ENCODE measurements at places on chromosomes 5 and 9. TPM values are rescaled to one million over a fixed set of nuclear protein-coding genes. Genes with fewer than 3 reads are reported as not detected.

- no peak for DNase-seq
Measured at GRCh38 chr9:81521892-81522291, 167.5 kb downstream of the TLE1 start.

ISL1 gene
- total RNA-seq, result not detected

PCDHB7 gene
- 0.55 TPM for total RNA-seq

FCN1 gene
- total RNA-seq, result 2.6 TPM

LOX gene
- total RNA-seq, result 2.8 TPM

DNA sequence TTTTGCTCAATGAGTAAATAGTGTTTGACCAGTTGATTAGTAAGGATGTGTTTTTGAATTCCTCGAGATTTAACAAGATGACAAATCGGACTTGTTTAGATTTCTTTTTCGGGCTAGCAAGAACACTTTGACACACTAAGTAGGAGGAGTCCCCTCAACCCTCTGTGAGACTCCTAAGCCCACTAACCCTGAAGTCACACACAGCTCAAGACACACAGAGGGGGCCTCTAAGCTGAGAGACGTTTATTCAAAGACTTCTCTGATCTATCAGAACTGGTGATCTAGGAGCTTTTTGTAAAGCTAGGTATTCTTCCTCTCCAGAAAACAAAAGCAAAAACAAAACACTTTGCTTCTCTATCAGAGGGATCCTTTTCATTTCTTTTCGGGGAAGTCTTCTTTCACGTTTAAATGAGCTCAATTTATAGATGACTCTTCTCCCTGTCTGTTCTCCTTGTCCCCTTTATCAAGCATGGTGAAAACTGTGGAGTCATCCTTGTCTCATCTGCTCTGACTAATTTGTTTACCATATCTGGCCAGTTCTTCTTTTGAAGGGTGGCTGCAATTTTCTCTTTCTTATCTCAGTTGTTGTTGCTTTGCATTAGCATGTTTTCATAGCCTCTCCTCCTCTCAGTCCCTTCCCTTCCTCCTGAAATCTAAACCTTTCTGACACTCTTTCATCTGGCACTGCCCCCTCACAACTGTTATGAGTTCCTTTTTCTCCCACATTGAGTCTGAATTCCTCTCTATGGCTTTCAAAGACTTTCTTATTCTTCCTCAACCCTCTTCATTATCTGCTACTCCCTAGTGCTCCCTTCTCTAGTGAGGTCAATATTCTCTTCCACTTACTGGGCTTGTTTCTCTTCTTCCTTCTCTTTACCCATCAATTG is 68.5 kb upstream of the RAI14 start:
- no peak for DNase-seq

ERBIN gene
- total RNA-seq, result 42.4 TPM

- no peak for DNase-seq
Measured at GRCh38 chr5:42993516-42994245, 46.4 kb downstream of the ANXA2R start.

DNA sequence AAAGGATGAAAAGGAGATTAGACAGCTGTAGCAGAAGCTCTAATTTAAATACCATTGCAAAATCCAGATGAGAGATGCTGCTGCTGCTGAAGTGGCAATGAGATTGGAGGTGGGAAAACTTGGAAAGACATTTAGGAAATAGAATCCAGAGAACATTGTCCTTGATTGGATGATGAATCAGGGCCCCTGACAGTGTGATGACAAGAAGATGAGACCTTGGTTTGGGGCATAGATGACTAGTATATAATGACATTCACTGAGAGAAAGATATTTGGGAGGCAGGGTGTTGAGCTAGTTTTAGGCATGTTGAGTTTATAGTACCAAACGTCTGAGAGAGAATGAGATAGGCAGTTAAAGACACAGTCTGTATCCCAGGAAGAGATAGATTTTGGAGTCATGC is 311.5 kb upstream of the MPDZ start:
- no peak for DNase-seq

DNA sequence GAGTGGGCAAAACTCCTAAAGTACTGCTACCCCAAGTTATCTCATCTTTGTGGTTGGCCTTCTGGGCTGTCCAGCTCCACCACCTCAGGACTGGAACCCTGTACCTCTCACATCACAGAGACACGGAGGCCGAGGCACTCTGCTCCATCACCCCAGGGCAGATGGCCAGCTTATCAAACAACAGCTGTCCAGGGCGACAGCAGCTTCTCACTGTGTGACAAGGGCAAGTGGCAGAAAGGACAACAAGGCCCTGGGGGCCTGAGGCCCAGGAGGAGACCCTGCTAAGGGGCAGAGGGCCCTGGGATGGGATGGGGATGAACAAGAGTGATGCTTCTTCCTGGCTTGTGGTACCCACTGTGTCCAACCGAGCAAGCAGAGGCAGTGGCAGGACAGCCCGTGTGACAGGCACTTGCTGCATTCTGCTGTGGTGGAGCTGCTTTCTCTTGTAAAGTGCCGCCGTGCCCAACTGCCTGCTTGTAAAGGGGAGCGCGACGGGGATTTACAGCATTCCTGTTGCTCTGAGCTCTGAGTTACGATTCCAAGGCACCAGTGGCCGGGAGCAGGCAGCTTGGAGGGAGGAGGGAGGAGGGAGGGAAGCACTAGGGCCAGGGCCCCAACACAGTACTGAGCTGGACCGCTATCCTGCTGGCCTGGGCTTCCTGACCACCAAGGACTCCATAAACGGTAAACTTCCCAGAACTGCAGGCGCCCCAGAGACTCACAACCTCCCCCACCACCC is 71.2 kb downstream of the SHB start:
- DNase-seq, result no peak

FBP1 gene
- 0.16 TPM for total RNA-seq

RANBP17 gene
- total RNA-seq, result 7.9 TPM

Data from heart right ventricle (tissue), 16 donors.